Activated CD8-positive, alpha-beta memory T cell treated with anti-CD3 and anti-CD28 coated beads, Interleukin-2, amount 10 ng/mL, durations not matched to agents 7 days and 5 days (primary cell): ENCODE measurements at places on chromosomes 7 and 10. TPM values are rescaled to one million over a fixed set of nuclear protein-coding genes. Genes with fewer than 3 reads are reported as not detected.

- H3K4me3 ChIP-seq, result no peak overlapping the region
- DNase-seq, result no peak
- H3K27me3 ChIP-seq, result peaks cover 74% of the 10 kb centered on the region
- H3K36me3 ChIP-seq, result no peaks in the 10 kb centered on the region
- peaks cover 23% of the 10 kb centered on the region for H3K4me1 ChIP-seq
Observed at GRCh38 chr7:6252748-6253147, 19.7 kb downstream of the CYTH3 start.

DNA sequence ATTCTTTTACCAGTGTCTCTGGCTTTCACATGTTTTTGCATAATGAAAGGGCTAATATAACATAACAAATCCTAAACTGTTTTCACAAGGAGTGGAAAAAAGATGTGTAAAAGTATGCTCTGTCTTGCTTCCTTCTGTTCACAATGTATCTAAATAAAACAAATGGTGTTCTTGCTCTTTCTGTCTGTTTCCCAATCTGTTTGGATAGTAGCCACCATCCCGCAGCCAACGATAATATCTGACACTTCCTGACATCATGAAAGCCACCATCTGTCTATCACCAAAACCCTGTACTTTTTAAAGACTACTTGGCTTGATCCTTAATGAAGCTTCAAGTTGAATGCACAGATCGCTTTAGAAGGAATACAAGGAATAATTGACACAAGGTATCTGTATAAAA, 246.2 kb downstream of the ETV1 start:
- no peaks in the 10 kb centered on the region for H3K36me3 ChIP-seq
- no peaks in the 10 kb centered on the region for H3K27me3 ChIP-seq
- H3K27ac ChIP-seq, result no peak overlapping the region
- no peak overlapping the region for H3K4me3 ChIP-seq
- no peak for DNase-seq

DNA sequence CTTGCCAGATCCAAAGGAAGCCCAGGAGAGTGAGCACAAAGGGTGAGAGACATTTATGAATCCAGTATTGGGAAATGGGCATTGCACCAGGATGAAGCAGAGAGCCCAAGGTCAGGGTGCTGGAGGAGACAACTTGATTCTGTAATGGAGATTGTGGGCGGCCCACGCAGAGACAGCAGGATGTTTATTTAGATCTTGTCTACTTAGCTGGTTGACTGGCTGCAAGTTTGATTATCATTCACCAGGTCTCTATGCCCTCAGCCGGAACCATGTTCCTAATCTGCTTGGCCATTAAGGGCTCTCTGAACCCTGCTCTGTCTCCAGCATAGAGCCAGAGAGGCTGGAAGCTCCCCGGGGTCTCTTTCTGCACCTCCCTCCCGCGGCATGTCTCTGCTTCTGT, 188.7 kb downstream of the PLXNA4 start:
- no peak for DNase-seq
- H3K27me3 ChIP-seq, result peaks cover 43% of the 10 kb centered on the region
- no peak overlapping the region for H3K4me3 ChIP-seq
- H3K4me1 ChIP-seq, result no peaks in the 10 kb centered on the region

DNA sequence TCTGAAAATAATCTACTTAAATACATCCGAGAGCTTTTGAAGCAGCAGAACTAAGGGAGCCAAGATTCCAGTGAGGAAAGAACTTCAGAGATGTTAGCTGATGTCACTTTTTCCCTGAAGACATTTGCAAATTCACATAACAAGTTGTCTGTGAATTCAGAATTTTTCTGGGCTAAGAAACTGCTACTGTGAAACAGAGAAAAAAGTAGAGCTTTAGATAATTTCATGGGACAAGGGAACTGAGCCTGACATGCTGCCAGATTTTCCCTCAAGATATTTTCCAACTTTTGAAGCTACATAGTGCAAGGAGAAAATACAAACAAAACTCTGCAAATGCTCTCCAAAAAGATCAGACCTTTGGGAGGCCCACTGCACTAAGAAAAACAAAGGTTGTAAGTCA, 484.2 kb downstream of the ANKRD7 start:
- no peak for DNase-seq
- no peaks in the 10 kb centered on the region for H3K27me3 ChIP-seq
- no peaks in the 10 kb centered on the region for H3K4me1 ChIP-seq
- H3K27ac ChIP-seq, result no peak overlapping the region
- no peaks in the 10 kb centered on the region for H3K36me3 ChIP-seq

DNA sequence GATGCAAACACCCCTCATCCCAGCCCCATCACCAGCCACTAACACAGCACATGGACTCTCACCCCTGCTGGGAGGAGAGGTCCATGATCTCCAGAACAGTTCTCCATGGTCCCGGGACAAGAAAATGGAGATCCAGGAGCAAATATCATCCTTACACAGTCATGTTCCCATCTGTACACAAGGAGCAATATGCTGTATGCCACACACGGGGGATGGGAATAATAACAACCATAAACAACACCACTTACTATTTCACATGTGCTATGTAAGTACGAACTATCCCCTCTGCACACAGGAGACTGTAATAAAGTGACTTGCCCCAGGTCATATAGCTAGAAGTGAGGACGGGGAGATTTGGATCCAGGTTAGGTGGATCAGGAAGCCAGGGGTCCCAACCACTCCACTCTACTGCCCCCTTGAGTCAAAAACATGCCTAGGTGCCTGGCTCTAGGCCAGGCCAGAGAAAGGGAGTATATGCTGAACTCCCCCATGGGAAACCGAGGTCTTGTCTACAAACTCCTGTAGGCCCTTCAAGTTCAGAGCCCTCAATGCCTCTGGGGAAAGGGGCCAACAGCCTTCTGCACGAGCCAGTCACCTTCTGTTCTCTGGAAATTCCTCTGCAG, 34.1 kb downstream of the LRRC20 start:
- DNase-seq, result peak; percentile 64
- H3K27me3 ChIP-seq, result no peaks in the 10 kb centered on the region
- H3K36me3 ChIP-seq, result no peaks in the 10 kb centered on the region
- H3K27ac ChIP-seq, result no peak overlapping the region
- peaks cover 8% of the 10 kb centered on the region for H3K4me1 ChIP-seq
- no peak overlapping the region for H3K4me3 ChIP-seq

GRCh38 chr10:72946963-72947362, 7.6 kb downstream of the PLA2G12B start:
- no peak overlapping the region for H3K27ac ChIP-seq
- no peaks in the 10 kb centered on the region for H3K4me1 ChIP-seq
- no peak for DNase-seq
- no peaks in the 10 kb centered on the region for H3K36me3 ChIP-seq
- H3K27me3 ChIP-seq, result peaks cover 35% of the 10 kb centered on the region

GRCh38 chr10:99528494-99529441, 4.0 kb upstream of the NKX2-3 start:
- peaks cover 23% of the 10 kb centered on the region for H3K4me1 ChIP-seq
- no peak for DNase-seq
- H3K4me3 ChIP-seq, result no peak overlapping the region
- no peak overlapping the region for H3K27ac ChIP-seq

DNA sequence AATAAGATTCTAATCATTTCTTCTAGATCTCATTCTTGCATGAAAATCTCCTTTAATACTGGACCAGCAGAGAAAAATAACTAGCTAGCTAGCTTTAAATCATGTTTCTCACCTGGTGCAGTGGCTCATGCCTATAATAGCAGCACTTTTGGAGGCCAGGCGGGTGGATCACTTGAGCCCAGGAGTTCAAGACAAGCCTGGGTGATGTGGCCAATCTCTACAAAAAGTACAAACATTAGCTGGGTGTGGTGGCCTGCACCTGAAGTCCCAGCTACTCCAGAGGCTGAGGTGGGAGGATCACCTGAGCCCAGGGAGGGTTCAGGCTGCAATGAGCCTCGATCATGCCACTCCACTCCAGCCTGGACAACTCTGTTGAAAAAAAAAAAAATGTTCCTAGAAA, 99.2 kb downstream of the BAMBI start:
- no peak overlapping the region for H3K4me3 ChIP-seq
- DNase-seq, result no peak
- no peaks in the 10 kb centered on the region for H3K36me3 ChIP-seq

- peaks cover 9% of the 10 kb centered on the region for H3K36me3 ChIP-seq
- H3K4me1 ChIP-seq, result no peaks in the 10 kb centered on the region
- DNase-seq, result no peak
- H3K4me3 ChIP-seq, result no peak overlapping the region
- H3K27ac ChIP-seq, result no peak overlapping the region
Observed at GRCh38 chr7:103003004-103003403, 71.6 kb downstream of the FBXL13 start.

DNA sequence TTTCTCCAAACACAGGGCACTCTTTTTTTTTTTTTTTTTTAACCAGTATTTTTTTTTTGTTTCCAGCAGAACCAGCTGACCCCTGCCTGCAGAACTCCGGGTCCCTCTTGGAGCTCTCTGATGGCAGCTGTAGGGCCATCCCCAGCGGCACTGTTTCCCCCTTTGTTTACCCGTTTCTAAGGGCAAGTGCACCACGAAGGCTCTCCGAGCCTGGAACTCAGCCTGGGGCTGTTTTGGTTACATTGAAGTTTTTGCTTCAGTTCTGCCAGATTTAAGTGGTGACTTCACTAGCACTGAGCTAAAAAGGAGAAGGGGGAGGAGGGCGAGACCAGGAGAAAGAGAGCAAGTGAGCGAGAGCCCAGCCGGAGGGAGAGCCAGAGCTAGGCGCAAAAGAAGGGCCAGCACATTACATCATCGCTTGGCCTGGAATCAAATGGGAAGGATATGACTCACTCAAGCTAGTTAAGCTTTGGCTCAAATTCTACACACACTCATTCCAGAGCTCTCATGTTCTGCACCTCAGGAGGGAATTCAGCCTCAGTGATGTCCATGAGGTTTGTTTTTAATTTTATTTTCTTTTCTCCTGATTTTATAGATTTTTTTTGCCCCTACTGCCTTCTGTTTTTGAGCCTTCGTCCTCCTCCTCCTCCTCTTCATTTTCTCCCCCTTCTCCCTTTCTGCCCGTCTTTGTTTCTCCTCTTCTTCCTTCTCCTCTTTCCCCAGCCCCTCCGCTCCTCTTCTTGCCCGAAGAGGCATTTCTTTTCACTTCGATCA, 272.3 kb downstream of the TRIL start:
- no peaks in the 10 kb centered on the region for H3K36me3 ChIP-seq
- peaks cover 10% of the 10 kb centered on the region for H3K27me3 ChIP-seq
- no peaks in the 10 kb centered on the region for H3K4me1 ChIP-seq
- no peak for DNase-seq

GRCh38 chr7:41323806-41324205, 379.1 kb downstream of the INHBA start:
- DNase-seq, result no peak

Gene AHR
- 46.3 TPM for total RNA-seq

Gene GTPBP10
- total RNA-seq, result 29.1 TPM

Gene HOXA5
- total RNA-seq, result not detected

Gene HMX2
- not detected for total RNA-seq
